ENCODE measurements at places on chromosomes 16 and 17.

GRCh38 chr16:49755313-49755620 lies 100.6 kb downstream of the ZNF423 start:
- DNase-seq, result no peak

GRCh38 chr16:27781195-27781524 lies 231.2 kb downstream of the KATNIP start:
- no peak for DNase-seq

GRCh38 chr17:17028059-17028877 lies 14.0 kb upstream of the MPRIP start:
- no peak for DNase-seq

- no peak for DNase-seq
Observed at GRCh38 chr17:4986951-4987766, at the start of gene CAMTA2. Gene CAMTA2, minus strand, starts transcription at chr17:4987675. Its CDS starts 1,453 bp downstream, at chr17:4986222.

DNA sequence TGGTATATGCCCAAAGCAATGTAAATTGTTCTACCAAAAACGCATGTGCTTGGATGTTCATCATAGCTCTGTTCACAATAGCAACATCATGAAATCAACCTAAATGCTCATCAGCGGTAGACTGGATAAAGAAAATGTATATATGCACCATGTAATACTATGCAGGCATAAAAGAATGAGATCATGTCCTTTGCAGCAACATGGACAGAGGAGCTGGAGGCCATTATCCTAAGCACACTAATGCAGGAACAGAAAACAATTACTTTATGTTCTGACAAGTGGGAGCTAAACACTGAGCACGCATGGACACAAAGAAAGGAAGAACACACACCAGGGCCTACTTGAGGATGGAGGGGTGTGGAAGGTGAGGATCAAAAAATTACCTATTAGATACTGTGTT lies 33.7 kb downstream of the TANC2 start:
- no peak for DNase-seq

DNA sequence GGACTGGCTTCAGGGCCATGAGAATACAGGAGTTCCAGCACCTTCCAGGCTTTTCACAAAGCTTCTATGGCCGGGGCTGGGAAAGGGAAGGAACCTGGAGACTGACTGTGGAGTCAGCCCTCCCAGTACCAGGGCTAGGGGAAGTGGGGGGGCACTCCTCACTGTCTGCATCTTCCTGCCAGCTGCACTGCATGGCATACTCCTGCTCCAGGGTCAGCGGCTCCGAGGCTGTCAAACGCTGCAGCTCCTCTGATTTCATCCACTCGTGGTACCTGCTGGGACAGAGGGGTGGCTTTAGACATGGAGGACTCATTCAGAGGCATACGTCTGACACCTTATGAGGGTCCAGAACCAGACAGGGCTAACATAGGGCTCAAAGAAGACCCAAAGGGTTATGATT lies 2.7 kb downstream of the NAT9 start:
- no peak for DNase-seq

- no peak for DNase-seq
Observed at GRCh38 chr16:69190598-69190997, 3.6 kb downstream of the SNTB2 start.
